Stimulated activated CD8-positive, alpha-beta memory T cell treated with anti-CD3 and anti-CD28 coated beads, Interleukin-4, amount 100 ng/mL, for 1 hour (primary cell): ENCODE measurements at places on chromosomes 7 and 10.

DNA sequence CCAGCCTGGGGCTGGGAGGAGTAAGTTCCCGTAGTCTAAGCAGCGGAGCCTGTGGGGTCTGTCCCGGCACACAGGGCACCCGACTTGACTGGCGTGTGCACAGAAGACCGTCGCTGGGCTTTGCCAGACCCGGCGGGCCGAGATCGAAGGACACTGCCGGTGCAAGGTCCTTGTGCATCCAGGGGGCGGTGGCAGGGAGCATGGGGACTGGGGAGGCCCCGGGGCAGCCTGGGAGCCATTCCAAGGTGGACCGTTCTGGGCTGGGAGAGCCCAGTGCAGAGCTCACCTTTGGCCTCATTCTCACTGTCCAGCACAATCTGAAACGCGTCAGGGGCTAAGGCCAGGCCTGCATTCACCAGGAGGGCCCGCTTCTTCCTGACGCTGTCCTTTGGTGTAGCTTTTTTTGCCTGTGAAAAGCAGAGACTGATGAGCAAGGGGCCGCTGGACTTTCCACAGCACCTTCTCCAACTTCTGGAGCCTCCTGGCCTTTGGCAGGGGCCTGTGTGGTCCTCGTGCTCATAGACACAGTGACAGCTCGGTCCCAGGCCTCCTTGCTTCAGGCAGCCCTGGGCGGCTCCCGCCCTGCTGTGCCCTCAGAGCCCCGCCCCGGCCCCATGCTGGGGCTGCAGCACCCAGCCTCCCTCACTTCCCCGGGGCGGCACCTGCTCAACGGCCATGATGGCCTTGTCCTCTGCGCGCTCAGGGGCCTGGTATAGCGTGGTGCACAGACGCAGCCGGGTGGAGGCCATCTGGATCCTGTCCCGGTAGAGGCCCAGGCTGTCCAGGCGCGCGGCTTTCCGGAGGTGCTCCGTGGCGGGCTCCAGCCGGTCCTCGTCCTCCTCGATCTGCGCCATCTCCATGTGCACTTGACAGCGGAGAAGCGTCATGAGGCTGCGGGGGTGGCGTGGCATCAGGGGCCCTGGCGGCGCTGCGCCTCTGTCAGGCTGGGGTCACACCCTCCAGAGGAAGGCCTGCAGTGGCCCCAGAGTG, 20.3 kb downstream of the CFAP46 start:
- no peak for DNase-seq

DNA sequence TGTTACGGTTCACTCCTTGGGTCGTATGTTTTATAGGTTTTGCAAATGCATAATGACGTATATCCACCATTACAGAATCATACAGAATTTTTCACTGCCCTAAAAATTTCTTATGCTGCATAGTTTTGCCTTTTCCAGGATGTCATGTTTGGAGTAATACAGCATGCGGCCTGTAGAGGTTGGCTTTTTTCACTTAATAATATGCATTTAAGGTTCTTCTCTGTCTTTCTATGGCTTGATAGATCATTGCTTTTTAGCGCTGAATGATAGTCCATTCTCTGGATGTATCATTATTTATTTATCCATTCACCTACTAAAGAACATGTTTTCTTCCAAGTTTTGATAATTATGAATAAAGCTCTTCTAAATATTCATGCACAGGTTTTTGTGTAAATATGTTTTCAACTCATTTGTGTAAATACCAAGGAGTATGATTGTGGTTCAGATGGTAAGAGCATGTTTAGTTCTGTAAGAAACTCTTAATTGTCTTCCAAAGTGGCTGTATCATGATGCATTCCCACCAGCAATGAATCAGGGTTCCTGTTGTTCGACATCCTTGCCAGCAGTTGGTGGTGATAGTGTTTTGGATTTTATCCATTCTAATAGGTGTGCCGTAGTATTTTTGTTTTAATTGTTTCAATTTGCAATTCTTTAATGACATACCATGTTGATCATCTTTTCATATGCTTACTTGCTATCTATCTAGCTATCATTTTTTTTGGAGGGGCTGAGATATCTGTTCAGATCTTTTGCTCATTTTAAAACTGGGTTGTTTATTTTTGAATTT, 531.2 kb upstream of the GHITM start:
- DNase-seq, result no peak

GRCh38 chr7:30347226-30348082, 63.1 kb downstream of the ZNRF2 start:
- DNase-seq, result no peak

DNA sequence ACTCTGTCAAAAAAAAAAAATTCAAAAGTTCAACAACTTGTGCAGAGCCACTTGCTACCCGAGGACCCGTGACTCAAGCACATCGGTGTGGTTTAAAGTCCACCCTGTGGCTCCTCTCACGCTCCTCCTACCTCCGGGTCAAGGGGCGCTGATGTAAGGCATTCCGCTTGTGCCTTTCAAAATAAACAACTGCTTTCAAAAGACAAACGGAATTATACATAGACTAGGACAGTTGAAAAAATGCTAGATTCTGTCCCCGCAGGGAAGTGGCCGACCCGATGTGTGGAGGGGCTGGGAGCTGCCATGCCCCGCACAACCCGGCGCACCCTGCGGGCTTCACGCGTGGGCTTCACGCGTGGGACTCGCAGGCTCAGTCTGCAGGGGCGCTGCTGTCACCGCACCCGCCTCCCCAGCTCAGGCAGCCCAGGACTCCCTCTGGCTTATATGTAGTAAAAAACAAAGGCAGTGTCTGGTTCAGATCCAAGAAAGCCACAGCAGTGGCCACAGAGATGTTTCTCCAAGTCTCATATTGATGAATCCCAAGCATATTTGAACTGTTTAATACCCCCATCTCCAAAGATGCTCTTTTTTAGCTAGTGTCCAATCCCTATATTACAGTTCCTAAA, 239.7 kb upstream of the INHBA start:
- no peak for DNase-seq

GRCh38 chr7:31190906-31191305, 138.8 kb downstream of the ADCYAP1R1 start:
- DNase-seq, result no peak

GRCh38 chr10:63578501-63578900, 57.3 kb downstream of the REEP3 start:
- DNase-seq, result no peak

DNA sequence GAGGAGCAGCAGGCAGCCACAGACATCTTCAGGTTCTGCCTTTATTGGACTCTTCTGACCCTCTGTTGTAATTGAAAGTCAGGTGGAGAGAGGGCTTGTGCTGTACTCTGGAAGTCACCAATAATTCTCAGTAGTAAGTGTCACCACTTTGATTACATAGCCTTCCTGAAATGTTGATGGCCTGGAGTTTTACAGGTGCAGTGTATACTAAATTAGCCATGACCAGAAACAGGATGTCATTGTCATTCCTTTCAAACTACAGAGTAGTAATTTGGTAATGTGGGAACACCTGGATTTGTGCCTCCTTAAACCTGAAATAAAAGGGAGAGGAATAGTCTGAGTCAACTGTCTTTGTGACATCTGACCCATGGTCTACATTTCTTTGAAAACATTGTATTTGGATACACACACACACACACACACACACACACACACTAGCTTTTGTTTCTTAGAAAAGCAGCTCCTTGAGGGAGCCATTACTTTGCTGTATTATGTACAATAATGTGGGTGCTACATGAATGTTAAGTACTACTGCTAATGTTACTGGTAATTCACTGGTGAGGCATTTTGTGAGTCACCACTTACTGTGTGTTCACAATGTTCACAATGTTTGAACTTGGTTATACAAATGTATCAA, 19.6 kb downstream of the ARL4A start:
- no peak for DNase-seq

GRCh38 chr7:122764902-122765301, 62.2 kb upstream of the RNF148 start:
- no peak for DNase-seq

GRCh38 chr10:23111517-23112286, 16.3 kb downstream of the MSRB2 start:
- no peak for DNase-seq

- DNase-seq, result no peak
Observed at GRCh38 chr7:43647673-43648472, 65.0 kb downstream of the STK17A start.

DNA sequence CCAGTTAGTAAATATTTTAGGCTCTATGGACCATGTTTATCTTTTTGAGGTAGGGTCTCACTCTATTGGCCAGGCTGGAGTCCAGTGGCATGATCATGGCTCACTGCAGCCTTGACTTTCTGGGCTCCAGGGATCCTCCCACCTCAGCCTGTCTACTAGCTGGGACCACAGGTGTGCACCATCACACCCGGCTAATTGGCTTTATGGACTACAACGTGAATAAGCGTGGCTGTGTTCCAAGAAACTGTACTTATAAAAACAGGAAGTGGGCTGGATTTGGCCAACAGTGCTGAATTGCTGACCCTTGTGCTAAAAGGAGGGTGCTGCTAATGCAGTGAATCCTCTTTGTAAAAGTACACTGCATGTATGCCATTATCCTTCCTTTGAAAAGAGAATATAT, 111.7 kb upstream of the CDK13 start:
- no peak for DNase-seq

DNA sequence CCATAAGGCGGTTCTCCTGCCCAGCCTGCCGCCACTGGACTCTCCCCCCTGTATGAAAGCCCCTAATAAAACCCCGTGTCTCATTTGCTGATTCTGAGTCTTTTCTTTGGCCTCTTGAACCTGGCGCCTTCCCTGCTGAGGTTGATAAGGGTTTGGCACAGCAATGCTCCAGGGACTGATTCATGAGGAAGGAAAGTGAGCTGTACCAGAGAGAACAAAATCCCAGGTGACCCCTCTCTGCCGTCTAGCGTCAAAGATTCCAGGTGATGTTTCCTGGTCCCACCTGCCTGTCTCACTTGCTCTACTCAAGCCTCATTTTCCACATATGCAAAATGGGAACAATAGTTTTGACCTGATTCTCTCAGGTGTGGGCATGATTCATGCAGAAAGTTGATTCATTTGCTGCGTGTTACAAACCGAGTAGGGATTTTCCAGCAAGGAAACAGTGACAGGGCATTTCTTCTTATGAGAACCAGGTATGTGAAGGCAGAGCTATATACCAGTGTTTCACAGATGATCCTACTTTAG, 730.6 kb upstream of the IGFBP3 start:
- no peak for DNase-seq

GRCh38 chr10:125151553-125152449, 8.6 kb downstream of the CTBP2 start:
- DNase-seq, result no peak

- DNase-seq, result no peak
Observed at GRCh38 chr10:73871295-73872189, 2.8 kb downstream of the CAMK2G start.

DNA sequence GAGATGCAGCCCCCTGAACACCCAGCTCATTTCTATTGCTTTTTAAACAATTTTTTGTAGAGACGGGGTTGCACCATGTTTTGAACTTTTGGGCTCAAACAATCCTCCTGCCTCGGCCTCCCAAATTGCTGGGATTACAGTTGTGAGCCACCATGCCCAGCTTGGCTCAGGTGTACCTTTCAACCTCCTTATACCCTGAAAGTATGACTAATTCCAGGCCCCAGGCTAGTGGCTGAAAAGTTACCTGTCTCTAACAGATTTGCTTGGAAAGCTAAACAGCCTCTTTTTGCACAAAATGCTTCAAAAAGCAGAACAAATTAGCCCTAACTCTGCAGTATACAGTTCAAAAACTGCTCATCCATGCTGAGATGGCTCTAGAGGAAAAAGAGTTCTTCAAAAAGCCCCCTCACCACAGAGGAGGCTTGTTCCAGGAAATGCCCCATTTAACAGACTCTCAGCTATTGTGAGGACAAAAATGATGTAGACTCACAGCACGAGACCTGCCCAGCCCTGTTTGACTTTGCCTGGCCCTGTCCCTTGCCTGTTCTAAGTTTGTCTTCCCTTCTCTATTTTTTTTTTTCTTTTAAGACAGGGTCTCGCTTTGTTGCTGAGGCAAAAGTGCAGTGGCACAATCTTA, 13.4 kb upstream of the AP1S1 start:
- DNase-seq, result no peak

GRCh38 chr10:81696609-81697388, 178.2 kb upstream of the NRG3 start:
- DNase-seq, result no peak
